ENCODE measurements at places on chromosomes 1 and 21.

DNA sequence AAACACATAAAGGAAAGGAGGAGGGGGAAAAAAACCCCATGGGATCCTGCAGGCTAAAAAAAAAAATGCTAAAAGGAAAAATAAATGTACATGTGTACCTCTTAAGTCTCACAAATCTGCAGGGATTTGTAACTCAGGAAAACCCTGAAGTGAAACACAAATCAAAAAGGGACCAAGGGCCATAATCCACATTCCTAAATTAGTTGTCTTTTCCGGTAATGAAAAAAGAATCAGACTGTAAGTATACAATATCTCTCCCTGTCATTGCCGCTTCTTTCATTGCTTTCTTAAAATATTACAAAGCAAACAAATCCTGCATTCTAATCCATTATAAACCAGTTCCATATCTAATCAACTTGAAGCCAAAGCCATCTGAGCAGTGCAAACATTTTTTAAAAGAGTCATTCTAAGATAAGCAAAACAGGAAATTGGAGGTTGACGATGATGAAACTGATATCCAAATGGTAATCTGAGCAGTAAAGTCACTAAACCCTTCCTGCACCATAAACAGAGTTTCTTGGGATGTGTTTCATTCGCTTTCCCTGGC is 58.7 kb upstream of the SIM2 start:
- DNase-seq: no peak

GRCh38 chr1:81617308-81617967 is 183.3 kb upstream of the ADGRL2 start:
- no peak for DNase-seq

GRCh38 chr1:245621589-245621988 is 466.8 kb downstream of the KIF26B start:
- DNase-seq: no peak

GRCh38 chr1:32352831-32353383 is 9.4 kb downstream of the FAM229A start:
- DNase-seq: no peak

GRCh38 chr1:157512036-157512969 is 40.0 kb downstream of the FCRL5 start:
- no peak for DNase-seq

- no peak for DNase-seq
Observed at GRCh38 chr1:98696077-98696476, 34.6 kb downstream of the SNX7 start.

- DNase-seq: no peak
Observed at GRCh38 chr21:42760361-42760950, 107.0 kb downstream of the PDE9A start.

DNA sequence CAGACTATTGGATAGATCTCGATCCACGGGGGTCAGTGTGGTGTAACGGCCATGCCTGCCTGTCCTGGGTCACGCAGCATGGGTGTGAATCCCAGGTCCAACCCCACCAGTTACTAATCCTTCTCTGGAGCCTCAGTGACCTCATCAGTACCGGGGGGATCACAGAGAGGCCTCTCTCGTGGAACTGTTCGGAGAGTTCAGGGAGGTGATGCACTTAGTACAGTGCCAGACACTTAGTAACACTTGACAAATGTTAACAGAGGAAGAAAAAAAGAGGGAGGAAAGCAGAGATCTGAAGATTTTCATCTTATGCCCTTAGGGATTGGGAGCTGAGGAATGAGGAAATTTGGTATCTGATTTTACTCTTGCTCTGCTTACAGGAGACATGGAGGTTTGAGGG is 2.9 kb downstream of the ABCA4 start:
- no peak for DNase-seq

DNA sequence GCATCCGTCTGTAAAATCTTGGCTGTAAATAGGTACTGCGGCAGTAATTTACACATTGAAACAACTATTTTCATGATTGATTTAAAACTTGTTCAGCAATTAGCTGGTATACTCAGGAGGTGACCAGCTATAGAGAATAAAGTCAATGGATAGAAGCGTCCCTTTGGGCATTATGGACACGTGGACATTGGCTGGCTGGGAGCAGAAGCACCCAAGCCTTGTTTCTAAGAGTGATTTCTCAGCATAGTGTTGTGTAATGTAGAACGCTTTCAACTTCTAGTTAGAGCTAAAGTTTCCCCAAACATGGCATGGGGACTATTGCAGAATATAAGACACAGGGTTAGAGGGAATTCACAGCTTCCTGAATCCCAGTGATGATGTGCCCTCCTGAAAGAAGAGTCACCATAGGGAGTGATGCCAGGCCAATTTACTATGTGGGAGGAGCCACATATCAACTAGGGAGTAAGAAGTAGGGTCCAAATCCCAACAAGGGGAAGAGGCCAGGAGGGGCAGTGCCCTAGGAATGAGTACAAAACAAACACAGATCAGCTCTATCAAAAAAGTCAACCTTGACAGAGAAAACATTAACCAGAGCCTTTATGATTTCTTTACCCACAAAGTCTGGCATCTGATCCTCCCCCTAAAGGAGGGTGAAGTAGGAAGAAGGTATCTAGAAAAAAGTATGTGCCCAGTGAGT is 92.7 kb downstream of the SUSD4 start:
- no peak for DNase-seq

GRCh38 chr1:39908534-39908933 is 6.8 kb upstream of the MYCL start:
- no peak for DNase-seq

DNA sequence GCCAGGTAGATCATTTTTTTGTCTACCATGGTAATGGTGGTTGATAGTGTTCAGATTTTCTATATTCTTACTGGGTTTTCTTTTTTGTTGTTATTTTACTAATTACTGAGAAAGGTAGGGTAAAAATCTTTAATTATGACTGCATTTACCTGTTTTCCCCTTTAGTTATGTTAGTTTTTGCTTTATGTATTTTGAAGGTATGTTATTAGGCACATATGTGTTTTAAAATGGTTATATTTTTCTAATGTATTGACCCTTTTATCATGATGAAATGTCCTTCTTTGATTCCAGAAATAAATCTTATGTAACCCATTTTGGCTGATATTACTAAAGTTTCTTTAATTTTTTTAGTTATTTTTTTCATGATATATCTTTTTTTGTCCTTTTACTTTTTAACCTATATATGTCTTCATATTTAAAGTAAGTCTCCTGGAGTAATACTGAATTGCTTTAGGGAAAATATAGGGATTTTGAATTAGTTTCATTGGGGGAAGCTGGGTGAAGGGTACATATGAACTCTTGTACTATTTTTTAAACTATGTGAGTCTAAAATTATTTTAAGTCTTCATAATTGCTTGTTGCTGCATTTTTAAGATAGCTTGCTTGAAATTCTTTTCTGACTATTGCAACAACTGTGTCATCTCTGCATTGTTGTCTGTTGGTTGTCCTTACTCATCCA is 22.4 kb downstream of the SLC35A3 start:
- no peak for DNase-seq

GRCh38 chr1:71351438-71351837 is 270.6 kb upstream of the ZRANB2 start:
- no peak for DNase-seq

GRCh38 chr21:31730712-31731055 is 1.2 kb downstream of the SCAF4 start:
- DNase-seq: no peak

DNA sequence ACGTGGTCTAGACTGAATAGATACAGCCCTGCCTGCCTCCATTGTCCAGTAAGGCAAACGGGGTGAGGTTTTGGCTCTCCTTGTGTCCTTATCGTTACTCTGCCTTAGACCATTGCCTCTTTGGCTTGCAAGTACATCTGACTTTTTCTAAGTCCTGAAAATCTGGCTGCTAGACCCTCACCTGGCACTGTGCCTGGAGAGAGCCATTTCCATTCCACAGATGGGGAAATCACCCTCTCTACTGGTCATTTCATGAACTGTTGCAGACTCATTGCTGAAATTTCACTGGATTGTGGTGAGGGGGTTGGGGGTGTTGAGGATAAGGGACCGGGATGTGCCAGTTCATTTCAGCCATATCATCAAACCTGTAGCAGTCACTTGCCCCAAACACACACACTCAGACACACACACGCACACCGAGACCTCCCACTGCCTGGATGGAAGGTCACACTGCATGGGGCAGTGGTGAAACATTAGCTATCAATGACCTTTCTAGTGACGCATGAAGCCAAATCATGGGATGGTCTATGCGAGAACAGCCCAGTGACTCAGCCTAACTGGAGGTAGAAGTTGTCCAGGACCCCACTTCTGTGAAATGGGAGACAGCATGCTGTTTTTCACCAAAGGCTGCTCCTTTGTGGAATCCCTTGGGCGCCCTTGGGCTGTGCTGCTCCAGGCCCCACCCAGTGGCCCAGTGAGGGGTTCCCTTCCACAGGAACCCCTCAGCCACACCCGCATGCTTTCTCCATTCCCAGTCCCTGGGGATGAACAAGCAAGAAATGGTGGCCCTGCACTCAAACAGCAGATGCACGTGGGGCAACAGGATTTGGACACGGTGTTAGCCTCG is 34.9 kb upstream of the VASH2 start:
- no peak for DNase-seq

GRCh38 chr21:36922861-36923260 is 43.6 kb downstream of the HLCS start:
- no peak for DNase-seq

DNA sequence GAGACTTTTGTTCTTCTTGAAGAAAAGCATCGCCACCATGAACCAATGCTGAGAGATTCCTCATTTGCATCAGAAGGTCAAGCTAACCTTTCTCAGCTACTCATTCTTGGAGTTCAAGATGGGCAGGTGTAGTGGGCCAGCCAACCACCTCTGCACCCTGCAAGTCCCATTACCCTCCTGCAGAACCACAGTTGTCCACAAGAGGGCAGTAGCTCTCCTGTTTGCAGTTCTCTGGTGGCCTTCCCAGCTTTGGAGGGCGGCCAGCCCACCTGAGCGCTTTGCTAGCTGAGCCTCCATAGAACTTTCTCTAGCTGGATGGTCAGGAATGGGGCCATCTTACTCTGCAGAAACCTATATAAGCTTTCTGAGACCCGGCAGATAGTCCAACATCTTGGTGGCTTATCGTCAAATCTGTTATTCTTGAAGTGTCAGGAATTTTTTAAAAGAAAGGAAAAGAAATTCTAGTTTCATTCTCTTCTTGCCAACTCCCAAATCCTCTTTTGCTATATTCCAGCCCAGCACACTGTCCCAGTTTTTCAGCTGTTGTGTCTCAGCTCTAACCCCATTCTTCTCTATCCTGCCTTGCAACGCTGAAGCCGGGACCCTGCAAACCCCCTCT is 11.0 kb upstream of the LMX1A start:
- peak; percentile 85 for DNase-seq

- DNase-seq: no peak
Observed at GRCh38 chr21:30710499-30710898, 8.1 kb downstream of the KRTAP21-3 start.

DNA sequence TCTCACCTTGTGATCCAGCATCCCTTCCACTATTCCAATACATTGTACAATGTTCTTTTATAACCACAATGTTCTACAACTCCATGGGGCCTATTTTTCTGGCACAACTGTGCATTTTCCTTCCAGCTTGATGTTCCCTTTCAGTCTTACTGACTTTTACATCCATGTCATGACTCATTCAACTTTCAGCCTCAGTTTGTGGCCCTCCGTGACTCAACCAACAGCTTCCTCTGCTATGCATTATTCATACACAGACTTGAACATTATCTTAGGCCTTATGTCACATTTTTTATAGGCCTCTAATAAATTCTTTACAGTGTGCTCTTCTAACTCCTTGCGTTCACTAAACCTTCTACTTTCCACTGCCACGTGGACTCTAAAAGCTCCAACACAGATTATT is 119.4 kb upstream of the PRMT6 start:
- DNase-seq: no peak

DNA sequence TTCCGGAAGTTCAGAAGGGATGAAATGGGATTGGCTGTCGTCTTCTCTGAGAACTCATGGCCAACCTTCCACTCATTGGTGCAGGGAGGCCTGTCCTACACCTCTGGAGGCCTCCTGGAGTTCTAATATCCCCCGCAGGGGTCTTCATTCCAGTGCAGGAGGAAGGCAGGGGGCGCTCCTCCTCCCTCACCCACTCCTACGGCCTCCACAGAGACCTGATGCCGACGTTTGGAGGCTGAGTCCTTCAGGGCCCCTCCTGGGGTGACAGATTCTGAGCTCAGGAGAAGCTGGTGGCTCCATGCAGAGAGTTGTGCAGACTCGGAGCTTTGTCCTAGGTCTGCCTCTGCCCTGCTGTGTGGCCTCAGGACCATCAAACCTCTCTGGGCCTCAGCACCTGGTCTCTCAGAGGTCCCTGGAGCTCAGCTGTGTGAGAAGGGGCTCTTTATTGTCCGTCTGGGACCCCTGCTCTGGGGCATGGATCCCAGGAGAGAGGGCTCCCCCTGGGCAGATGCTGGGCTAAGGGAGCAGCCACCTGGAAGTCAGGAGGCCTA is 102.3 kb upstream of the WNT4 start:
- DNase-seq: no peak

DNA sequence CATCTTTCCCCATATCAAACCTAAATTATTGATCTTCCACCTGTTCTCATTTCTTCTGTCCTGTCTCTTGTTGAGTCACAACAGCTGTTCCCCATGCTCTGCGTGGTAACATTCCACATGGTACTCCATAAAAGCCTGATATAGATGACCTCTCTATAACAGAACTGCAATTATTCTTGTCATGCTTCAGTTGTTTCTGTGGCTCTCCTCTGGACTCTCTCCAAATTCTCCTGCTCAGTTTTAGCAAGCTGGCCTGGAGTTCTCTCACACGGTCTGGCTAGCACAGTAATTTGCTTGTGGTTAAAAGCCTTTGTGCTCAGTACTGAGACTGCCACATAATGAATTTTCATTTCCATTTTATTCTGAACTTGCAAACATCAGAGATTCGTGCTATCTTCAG is 10.6 kb upstream of the LRRC39 start:
- DNase-seq: no peak

DNA sequence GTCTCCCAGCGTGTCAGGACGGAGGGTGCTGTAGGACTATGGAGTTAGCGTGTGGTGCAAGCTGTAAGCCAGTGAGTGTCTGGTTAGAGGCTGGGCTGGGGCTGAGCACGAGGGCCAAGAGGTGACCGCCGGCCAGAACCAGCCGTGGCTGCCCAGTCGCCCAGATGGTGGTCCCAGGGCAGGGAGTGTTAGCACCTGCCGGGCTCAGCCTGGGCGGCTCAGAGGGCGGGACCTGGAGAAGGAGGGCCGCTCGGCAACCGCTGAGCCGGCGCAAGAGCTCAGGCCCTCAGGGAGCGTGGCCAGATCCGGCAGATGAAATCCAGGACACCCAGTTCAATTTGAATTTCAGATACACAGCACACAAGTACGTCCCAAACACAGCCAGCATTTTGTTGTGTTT is 87.9 kb downstream of the PRDM16 start:
- no peak for DNase-seq

GRCh38 chr1:222326710-222327036 is 221.2 kb downstream of the HHIPL2 start:
- DNase-seq: no peak

- no peak for DNase-seq
Observed at GRCh38 chr1:59272507-59272906, 24.4 kb upstream of the FGGY start.
